ENCODE measurements at places on chromosomes 2 and 18.

GRCh38 chr2:196293751-196294515 is 122.6 kb upstream of the STK17B start:
- no peak for DNase-seq

GRCh38 chr18:39596891-39597290 is 2031.3 kb upstream of the CELF4 start:
- no peak for DNase-seq

DNA sequence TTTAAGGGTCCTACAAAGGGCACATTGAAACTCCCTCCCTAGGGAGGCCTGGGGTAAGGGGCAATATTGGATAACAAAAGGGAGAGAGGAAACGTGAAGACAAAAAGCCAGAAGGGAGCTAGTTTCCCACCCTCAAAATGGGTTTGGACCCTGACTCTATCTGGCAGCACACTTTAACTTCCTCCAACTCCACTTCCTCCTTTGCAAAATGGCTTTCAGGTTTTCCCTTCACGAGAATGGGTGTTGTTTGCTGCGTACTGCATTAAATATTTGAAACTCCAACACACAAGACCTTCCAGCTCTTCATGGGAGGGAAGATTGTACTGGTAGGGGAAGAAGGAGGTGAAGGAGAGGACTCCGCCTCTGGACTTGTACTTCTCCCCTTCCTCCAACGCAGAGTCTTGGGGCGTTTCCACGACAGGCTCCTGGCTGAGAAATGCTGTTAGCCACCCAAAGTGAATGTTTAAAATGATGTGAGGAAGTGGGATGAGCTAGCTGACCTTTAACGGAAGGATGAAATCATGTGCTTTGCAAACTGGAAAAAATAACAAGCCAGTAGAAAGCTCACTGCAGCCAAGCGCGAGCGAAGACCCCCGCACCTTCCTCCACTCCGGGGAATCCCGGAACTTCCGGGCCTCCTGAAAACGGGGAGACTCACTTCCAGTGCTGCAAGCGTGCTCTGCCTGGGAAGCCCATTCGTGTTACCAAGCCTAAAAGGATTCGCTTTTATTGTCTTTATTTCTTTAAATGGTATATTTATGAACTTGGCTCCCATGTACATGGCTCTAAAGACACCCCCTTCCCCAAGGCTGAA is 85.6 kb downstream of the VIT start:
- no peak for DNase-seq

DNA sequence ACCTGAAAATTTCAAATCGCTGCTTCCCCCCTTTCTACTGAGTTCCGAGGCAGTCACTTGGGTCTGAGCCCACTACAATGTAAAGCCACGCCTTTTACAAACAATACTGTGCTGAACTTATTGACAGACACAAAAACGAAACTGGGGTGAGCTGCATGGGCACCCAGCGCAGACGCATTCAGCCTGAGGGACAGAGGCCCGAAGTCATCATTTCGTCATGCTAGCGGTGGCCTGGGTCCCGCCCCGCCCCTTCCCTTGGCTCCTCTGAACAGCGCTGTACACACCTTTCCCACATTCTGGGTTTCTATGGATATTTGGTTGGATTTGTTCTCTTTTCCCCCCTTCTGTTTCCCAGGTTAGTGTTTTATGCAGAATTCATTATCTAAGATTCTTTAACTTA is 71.7 kb downstream of the EIPR1 start:
- DNase-seq = no peak

DNA sequence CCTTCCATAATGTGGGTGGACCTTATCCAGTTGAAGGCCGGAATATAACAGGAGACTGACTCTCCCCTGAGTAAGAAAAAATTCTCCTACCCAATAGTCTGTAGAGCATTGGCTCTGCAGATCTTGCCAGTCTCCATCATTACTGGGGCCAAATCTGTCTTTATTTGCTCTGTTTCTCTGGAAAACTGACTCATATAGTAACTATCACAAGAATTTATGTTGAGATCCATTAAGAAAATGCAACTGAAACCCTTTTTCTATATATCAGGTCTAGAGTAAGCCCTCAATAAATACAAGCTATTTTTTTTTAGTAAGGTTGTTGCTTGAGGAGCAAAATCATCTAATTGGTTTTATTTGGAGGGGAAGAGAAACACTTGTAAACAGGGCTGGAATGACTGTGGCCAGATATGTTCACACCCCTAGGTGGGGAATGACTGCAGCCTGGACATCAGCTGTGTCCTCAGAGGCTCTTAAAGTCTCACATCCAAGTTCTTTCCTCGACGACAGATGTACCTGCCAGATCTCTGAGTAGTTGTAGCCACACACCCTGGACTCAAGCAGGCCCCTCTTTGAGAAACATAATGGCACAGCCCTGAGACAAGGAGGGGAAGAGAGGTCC is 339.7 kb downstream of the TNS1 start:
- no peak for DNase-seq
